Stimulated activated CD8-positive, alpha-beta memory T cell treated with anti-CD3 and anti-CD28 coated beads, Interleukin-2, amount 100 ng/mL, for 48 hours (primary cell): ENCODE measurements at places on chromosomes 3 and 15.

GRCh38 chr15:68366314-68366713 lies 65.6 kb downstream of the ITGA11 start:
- no peak for DNase-seq

GRCh38 chr3:98367464-98368246 lies 14.0 kb downstream of the OR5K4 start:
- DNase-seq: no peak

DNA sequence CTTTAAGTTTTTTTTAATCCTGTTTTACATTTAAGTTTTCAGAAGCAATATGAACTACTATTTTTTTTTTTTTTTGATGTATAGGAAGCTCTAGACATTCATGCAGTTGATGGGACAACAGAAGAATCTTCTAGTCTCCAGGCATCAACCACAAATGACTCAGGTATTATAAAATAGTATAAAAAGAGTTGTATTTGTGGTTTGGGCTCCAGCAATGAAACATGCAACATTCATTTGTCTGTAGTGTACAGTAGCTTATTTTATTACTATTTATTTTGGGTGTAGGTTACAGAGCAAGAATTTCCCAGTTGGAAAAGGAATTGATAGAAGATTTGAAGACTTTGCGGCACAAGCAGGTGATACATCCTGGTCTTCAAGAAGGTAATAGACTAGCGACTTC lies 38.6 kb downstream of the MGA start:
- no peak for DNase-seq

DNA sequence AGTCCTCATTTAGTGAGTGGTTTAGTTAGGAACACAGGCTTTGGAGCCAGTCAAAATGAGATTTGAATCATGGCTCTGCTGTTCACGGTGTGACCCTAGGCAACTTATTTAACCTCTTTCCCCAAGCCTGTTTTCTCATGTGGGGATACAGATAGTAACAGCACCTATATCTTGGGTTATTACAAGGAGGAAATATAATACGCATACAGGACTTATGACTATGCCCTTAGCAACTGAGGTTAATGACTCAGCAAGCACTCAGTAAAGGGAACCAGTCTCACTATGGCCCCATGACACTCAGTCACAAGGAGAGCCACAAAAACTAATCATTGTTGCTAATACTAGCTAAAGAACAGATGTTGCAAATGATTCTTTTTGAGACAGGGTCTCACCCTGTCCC lies 45.9 kb downstream of the SUMF1 start:
- DNase-seq: no peak

GRCh38 chr3:24503616-24504113 lies 9.0 kb upstream of the THRB start:
- DNase-seq: no peak

DNA sequence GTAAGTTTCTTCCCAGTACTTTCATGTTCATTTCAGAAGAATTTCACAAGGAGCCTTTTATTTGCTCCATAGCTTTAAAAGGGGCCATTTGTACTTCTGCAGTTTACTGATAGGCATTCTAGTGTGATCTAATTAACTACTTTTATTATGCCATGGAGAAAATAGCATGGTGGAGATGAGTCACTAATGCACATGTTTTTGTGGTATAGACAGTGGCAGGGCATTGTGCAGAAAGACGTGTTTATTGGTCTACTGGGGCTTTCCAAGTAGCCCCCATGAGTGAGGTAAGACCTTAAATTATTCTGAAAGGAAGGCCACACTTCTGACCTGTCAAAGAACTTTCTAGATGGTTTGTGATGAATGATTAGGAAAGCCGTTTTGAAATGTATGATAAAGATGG lies 810.0 kb upstream of the NR2F2 start:
- DNase-seq: no peak

DNA sequence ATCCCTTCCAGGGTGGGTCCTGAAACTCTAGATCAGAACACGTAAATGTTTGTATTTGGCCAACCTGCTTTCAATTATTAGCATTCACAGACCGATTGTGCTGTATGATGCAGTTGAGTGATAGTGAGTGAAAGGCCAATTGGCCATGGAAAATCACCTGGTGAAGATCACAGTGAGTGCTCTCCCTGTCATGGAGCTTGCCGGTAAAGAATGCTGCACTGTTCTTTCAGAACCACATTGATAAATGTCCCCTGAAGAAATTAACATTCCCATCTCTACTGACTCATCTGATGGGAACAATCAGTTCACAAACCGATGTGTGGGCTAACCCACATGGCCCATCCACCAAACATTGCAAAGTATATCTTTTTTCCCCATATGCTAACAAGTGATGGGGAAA lies 324.8 kb upstream of the TBL1XR1 start:
- DNase-seq: no peak

- no peak for DNase-seq
Measured at GRCh38 chr3:169161011-169161410, 502.5 kb downstream of the MECOM start.

- no peak for DNase-seq
Measured at GRCh38 chr3:65915477-65915876, 123.2 kb downstream of the MAGI1 start.

GRCh38 chr3:52099001-52099401 lies 42.6 kb upstream of the DUSP7 start:
- no peak for DNase-seq
